Left ventricle myocardium inferior (tissue), 1 donor: ENCODE measurements at places on chromosomes 1 and 21.

- no peak for DNase-seq
- H3K4me3 ChIP-seq = no peak overlapping the region
- H3K36me3 ChIP-seq = no peaks in the 10 kb centered on the region
Measured at GRCh38 chr1:65319141-65319540, 9.8 kb downstream of the DNAJC6 start.

GRCh38 chr1:94873520-94874351 is 53.2 kb downstream of the CNN3 start:
- no peak overlapping the region for H3K4me3 ChIP-seq
- H3K4me1 ChIP-seq = peaks cover 17% of the 10 kb centered on the region
- no peak for DNase-seq
- peak overlapping the region; percentile 51 for H3K27ac ChIP-seq
- H3K27me3 ChIP-seq = no peaks in the 10 kb centered on the region

DNA sequence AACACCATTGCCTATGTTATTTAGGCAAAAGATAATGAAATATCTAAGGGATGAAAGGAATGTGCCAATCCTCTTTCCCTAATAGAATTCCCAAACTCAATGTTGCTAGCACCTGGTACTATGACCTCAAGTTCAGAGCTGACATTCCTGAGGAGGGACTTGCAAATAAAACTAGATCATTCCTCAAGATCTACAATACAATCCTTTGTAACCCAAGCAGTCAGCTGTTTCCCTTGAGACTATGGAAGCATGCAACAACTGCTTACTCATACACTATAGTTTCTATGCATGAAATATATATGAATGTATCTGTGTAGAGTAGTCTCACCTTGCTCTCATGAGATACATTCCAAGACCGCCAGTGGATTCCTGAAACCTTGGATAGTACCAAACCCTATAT is 65.0 kb downstream of the ABL2 start:
- H3K4me1 ChIP-seq = no peaks in the 10 kb centered on the region
- H3K27ac ChIP-seq = no peak overlapping the region
- DNase-seq = no peak
- H3K4me3 ChIP-seq = no peak overlapping the region

DNA sequence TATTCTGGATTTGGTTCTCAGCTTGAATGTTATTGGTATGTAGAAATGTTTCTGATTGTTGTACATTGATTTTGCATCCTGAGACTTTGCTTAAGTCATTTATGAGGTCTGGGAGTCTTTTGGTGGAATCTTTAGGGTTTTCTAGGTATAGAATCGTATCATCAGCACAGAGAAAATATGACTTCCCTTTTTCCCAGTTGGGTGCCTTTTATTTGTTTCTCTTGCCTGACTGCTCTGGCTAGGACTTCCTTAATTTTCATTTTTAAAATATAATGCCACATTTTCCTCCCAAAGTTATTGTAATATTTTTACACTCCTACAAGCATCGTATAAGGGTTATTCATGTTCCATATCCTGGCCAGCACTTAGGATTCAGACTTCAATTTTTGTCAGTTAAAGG is 111.1 kb downstream of the FNBP1L start:
- DNase-seq = no peak
- H3K4me3 ChIP-seq = no peak overlapping the region
- H3K27ac ChIP-seq = no peak overlapping the region
- H3K4me1 ChIP-seq = peaks cover 24% of the 10 kb centered on the region

GRCh38 chr1:160887071-160887470 is 2.1 kb upstream of the ITLN1 start:
- no peak overlapping the region for H3K4me3 ChIP-seq
- DNase-seq = no peak
- no peak overlapping the region for H3K27ac ChIP-seq
- H3K36me3 ChIP-seq = no peaks in the 10 kb centered on the region
- peaks cover 15% of the 10 kb centered on the region for H3K27me3 ChIP-seq

GRCh38 chr1:204123376-204123775 is 28.5 kb downstream of the ETNK2 start:
- no peak overlapping the region for H3K27ac ChIP-seq
- peaks cover 69% of the 10 kb centered on the region for H3K36me3 ChIP-seq
- peaks cover 22% of the 10 kb centered on the region for H3K4me1 ChIP-seq
- H3K4me3 ChIP-seq = no peak overlapping the region

DNA sequence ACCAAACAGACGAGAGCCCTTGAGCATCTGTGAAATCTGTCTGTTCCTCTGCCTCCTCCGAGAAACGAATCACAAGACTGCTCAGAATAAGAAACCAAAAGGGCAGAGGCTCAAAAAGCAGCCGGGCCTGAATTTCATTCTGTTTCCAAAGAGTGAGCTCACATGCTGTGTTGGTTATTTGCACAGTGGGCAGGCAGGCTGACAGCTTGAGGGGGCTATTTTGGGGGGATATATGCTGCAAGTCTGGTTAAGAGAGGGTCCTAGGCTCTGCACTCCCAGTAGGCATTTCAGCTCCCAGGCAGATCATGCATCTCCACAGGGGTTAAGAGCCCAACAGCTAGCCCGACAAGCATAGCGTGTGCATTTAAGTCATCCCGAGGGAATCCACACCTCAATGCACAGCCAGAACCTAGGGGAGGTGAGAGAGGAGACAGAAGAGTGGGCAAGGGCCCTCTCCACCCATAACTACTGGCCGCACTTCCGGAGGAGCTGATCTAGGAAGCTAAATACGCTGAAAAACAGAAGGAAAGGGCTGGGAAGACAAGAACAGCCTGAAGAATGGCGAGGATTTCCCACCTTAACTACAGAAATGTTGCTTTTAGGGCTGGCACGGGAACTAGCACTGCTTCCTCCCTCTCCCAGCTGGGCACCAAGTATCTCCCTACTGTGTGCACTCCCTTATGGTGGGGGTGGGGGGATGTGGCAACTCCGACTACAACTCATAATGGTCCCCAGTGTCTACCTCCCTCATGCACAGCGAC is 3.7 kb downstream of the PGBD5 start:
- H3K27ac ChIP-seq = no peak overlapping the region
- H3K27me3 ChIP-seq = peaks cover 80% of the 10 kb centered on the region
- peaks cover 21% of the 10 kb centered on the region for H3K4me1 ChIP-seq
- H3K4me3 ChIP-seq = no peak overlapping the region
- H3K36me3 ChIP-seq = no peaks in the 10 kb centered on the region

DNA sequence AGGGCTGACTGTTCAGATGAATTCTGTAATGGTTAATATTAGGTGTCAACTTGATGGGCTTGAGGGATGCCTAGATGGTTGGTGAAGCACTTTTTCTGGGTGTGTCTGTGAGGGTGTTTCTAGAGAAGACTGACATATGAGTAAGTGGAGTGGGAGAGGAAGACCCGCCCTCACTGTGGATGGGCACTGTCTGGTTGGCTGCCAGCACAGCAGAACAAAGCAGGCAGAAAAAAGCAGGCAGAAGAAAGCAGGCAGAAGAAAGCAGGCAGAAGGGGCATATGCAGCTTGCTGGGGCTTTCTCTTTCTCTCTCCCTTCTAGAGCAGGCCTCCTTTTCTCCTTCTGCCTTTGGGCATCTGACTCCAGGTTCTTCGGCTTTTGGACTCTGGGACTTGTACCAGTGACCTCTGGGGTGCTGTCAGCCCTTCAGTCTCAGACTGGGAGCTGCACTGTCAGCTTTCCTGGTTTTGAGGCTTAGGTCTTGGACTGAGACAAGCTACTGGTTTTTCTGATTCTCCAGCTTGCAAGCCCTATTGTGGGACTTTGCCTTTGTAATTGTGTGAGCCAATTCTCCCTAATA is 42.9 kb upstream of the CD2 start:
- no peak overlapping the region for H3K27ac ChIP-seq
- peaks cover 4% of the 10 kb centered on the region for H3K27me3 ChIP-seq
- DNase-seq = no peak
- no peaks in the 10 kb centered on the region for H3K36me3 ChIP-seq
- H3K4me1 ChIP-seq = peaks cover 11% of the 10 kb centered on the region

GRCh38 chr1:76073481-76073880 is 1.1 kb upstream of the ST6GALNAC3 start:
- no peaks in the 10 kb centered on the region for H3K27me3 ChIP-seq
- peaks cover 33% of the 10 kb centered on the region for H3K4me1 ChIP-seq
- H3K27ac ChIP-seq = peak overlapping the region; percentile 4
- H3K36me3 ChIP-seq = no peaks in the 10 kb centered on the region
- no peak for DNase-seq
- H3K4me3 ChIP-seq = peak overlapping the region; percentile 71

GRCh38 chr1:107378866-107379265 is 238.0 kb downstream of the NTNG1 start:
- H3K27me3 ChIP-seq = no peaks in the 10 kb centered on the region
- DNase-seq = no peak
- no peak overlapping the region for H3K27ac ChIP-seq
- H3K36me3 ChIP-seq = no peaks in the 10 kb centered on the region
- H3K4me3 ChIP-seq = no peak overlapping the region
